KG1 (cell line): ENCODE measurements at places on chromosomes 7 and 10.

GRCh38 chr7:28065308-28065707 lies 115.3 kb downstream of the JAZF1 start:
- DNase-seq: no peak

DNA sequence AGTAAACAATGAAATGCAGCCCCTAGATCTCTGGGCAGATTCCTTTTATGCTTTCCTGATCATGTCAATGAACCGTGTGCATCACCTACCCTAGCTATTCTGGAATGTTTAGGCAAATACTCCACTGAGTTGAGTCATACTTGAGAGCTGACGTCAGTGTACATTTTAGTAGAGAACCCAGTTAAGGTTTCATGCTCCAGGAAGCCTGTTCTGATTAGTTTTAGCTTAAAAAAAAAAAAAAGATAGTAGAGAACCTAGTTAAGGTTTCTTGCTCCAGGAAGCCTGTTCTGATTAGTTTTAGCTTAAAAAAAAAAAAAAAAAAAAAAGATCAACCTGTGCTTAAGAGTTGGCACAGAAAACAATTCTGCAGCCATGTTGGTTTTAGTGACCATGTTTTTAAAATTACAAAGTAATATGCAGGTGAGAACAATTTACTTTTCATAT lies 3.7 kb upstream of the MCU start:
- DNase-seq: no peak

GRCh38 chr7:151745706-151746105 lies 131.2 kb downstream of the PRKAG2 start:
- DNase-seq: no peak

GRCh38 chr7:82562716-82563404 lies 119.3 kb upstream of the CACNA2D1 start:
- no peak for DNase-seq

GRCh38 chr7:132697003-132697402 lies 120.7 kb upstream of the PLXNA4 start:
- no peak for DNase-seq

DNA sequence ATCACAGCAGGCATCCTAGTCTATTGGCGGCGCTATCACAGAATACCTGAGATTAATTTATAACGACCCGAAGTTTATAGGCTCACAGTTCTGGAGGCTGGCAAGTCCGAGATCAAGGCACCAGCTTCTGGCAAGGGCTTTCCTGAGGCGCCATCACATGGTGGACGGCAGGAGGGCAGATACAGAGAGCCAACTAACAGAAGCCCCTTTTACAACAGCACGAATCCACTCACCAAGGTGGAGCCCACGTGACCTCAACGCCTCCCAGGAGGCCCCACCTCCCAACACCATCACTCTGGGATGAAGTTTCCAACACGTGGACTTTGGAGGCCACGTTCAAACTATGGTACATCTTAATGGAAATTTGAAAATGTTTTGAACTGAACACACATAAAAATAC lies 255.3 kb downstream of the ELFN1 start:
- DNase-seq: no peak

DNA sequence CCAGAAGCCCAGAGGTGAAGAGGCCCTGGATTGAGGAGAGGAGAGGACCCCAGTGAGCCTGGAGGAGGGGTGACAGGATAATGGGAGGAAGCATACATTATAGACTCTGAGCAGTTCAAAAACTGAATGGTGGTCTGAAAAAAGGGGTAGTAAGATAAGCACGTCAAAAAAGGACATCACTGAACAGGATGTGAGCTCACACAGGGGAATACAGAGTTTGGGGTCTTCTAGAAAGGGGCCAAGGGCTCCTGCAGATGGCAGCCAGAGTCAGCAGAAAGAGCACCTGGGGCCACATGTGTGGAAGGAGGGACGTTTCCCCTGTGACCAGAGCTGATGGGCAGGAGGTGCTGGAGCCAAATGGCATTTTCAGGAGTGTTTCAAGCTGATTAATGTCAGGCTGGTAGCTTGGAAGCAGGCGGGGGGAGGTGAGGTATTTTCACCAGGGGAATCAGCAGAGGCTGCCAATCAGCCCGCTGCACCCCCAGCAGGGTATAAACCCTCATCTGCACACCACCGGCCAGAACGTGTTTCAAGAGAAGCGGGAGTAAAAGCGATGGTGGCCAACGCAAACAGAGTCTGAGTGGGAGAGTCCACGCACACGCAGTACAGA lies 85.8 kb downstream of the TNS3 start:
- no peak for DNase-seq

DNA sequence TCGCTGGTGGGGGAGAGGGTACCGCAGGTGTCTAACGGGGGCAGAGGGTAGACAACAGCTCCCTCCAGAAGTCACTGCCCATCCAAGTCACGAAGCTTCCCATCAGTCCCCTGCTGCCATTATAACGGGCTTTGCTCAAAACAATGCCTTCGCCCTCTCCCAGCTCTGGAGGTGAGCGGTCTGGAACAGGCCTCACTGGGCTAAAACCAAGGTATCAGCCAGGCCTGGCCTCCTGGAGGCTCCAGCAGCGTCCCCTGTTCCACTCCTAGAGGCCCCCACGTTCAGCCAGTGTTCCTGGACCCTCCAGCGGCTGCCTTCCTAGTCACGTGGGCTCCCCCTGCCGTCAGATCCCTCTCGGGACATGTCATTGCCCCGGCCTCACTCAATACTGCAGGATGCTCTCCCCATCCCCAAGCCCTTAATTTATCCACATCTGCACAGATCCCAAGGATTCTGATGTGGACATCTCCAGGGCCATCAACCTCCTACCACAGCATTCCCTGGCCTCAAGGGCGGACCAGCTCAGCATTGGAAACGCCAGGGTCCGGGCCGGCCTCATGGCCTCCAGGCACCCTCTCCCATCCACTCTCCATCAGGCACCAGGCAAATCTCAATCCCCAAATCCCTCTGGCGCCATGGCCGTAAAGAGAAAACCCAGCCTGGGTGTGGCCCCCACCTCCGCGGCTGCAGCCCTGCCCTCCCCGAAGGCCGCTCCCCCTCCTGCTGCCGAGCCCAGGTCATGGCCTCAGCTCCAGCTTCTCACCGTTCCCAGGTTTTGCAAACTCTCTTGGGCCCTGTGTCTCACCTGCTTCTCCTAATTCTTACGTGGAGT lies 104.1 kb upstream of the FAM20C start:
- no peak for DNase-seq

- DNase-seq: no peak
Observed at GRCh38 chr7:54841772-54842697, 83.0 kb upstream of the SEC61G start.

DNA sequence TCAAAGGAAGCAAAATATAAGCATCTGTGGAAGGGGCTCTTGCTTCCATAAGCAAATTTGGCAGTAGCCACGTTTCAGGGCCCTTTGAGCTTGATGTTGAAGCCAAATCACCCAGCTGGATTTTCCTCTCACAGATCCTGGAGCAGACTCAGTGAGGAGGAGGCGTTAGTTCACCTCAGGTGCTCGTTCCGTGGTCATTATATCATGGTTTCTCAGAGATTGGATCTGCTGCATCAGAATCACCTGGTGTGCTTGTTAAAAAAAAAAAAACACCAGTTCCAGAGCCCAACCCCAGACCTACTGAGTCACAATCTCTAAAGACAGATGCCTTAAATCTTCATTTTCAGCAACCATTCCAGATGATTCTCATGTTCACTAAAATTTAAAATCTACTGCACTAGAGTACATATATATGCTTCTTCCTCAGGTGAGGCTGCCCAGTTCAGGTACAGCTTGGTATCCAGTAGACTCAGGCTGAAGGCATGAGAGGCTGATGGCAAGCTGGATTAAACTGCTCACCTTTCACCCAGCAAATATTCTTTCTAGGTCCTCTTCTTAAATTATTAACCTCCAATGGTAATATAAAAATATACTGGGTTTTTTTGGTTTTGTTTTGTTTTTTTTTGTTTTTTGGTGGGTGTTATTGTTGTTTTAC lies 24.9 kb downstream of the TFAM start:
- no peak for DNase-seq

DNA sequence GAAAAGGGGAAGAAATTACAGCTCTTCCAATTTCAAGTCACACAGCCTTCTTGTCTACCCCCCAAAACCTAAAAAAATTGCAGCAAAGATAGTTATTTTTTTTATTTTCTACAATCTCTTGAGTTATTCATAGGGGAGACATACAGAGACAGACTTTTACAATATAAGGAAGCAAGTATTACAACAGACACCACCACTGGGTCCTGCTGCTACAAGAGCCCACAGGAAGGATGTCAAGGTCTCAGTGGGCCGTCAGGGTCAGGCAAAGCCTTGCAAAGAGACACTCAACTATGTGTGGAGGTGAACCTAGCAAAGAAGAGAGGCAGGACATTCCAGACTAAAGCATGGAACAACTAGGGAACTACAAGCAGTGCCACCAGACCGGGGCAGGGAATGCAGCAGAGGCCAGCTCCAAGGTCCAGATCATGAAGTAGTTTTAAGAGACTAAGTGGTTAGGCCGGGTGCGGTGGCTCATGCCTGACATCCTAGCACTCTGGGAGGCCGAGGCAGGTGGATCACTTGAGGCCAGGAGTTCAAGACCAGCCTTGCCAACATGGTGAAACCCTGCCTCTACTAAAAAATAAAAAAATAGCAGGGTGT lies 28.2 kb upstream of the ZCCHC24 start:
- peak; percentile 30 for DNase-seq

DNA sequence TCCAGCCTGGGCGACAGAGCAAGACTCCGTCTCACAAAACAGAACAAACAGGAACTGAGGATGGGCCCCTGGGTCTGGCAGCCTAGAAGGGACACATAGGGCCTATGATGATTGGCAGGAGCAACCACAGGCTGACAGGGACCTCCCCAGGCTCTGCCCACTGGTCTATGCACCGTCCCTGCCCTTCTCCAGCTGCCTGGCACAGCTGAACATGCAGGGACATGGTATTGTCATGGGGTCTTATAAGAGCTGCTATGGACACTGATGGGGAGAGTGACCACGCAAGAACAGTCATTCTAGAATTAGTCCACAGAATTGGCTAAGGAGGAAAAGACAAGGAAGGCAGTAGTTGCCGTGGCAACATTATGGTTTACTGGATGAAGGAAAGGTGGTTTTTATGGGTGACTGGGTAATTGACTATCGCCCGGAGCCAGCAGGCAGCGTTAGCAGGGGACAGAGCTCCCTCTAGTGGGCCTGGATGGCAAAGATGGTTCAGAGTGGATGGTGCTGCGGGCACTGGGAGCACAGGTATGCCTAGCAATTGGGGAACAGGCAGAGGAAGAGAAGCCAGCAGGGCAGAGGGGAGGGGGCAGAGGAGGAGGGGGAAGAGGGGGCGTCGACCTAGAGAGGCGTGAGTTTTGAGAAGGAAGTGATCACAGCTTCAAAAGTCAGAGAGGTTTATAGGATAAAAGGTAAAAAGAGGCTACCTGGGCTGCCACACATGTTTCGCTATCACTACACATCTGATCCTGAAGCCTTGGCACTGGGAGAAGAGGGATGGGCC lies 7.8 kb upstream of the TRIM56 start:
- DNase-seq: peak; percentile 6

DNA sequence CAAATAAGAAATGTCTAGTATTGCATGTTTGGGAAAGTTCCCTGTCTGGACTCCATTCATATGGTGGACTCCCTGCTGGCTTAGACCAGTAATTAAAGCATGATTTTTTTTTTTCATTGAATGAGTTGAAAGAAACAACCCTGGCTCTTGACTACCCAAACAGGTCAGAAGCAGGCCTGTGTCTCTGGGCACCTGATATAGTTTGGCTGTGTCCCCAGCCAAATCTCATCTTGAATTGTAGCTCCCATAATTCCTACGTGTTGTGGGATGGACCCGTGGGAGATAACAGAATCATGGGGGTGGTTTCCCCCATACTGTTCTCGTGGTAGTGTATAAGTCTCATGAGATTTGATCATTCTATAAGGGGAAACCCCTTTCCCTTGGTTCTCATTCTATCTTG lies 206.2 kb downstream of the TMEM178B start:
- no peak for DNase-seq

DNA sequence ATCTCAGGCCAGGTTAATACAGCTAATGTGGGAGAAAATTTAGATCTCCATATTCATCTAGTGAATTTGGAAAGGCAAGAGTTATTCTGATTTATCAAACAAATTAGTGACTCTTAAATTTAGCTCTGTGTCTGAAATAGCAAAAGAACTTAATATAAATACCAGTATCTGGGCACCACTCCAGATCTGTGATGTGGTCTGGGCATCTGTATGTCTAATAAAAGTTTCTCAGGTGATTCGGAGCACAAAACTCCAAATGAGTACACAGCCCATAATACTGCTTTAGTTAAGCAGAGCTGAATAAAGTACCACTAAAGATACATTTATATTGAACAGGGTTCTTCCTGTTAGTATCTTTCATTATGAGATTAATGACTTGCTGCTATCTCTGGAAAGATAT lies 261.4 kb downstream of the BAMBI start:
- DNase-seq: no peak

- no peak for DNase-seq
Observed at GRCh38 chr10:124736491-124737136, 7.6 kb downstream of the FAM53B start.

DNA sequence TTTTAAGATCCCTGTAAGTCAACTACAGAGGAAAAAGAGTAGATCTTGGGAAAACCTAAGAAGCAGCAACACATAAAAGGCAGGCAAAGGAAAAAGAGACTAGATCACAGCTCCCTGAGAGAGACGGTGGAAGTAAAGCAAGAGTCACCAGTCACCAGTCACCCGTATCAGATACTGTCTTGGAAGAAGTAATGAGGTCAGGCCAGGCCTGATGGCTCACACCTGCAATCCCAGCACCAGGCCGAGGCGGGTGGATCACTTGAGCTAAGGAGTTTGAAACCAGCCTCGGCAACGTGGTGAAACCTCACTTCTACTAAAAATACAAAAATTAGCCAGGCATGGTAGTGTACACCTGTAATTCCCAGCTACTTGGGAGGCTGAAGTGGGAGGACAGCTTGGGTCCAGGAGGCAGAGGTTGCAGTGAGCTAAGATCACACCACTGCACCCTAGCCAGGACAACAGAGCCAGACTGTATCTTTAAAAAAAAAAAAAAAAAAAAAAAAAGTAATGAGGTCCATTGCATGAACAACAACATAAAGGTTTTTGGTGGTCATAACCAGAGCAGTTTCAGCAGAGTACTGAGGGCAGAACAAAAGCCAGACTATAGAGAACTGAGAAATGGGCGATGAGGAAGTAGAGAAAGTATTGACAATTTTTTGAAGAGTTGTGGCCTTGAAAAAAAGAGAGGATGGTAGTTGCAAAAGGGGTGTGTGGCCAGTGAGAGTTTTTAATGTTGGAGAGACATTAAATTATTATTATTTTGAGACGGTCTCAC lies 16.9 kb downstream of the ZNF713 start:
- no peak for DNase-seq

- no peak for DNase-seq
Observed at GRCh38 chr7:498678-499641, 20.7 kb downstream of the PDGFA start.

DNA sequence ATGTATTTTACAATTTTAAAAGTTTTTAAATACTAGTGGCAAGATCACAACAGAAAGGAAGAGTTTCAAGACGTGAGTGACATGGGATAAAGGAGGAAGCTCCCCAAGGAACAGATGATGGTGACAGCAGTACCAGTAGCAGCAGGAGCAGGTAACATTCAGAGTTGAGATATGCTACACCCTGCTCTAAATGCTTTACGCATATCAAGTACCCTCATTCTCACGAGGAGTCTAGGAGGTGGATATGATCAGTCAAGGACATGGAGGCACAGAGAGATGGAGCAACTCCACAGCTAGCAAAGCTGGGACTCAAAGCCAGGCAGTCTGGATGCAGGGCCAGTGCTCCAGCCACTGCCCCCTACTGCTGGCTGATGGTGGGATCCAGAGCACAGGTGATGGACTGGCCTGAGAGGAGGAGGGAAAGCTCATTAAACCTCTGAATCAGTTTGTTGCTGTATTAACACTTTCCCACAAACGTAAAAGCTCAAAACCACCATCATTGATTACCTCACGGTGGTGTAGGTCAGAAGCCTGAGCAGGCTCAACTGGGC lies 17.5 kb downstream of the RP9 start:
- DNase-seq: no peak
